ENCODE measurements at places on chromosomes 2 and 18. TPM values are rescaled to one million over a fixed set of nuclear protein-coding genes. Genes with fewer than 3 reads are reported as not detected.

The PLGLB1 gene
- total RNA-seq = 0.46 TPM

The MARCHF4 gene
- total RNA-seq = not detected

The SAG gene
- total RNA-seq = not detected

The TXNDC2 gene
- total RNA-seq = not detected

The REG3A gene
- total RNA-seq = not detected

The CCDC68 gene
- 1.3 TPM for total RNA-seq

The GAD1 gene
- total RNA-seq = not detected

The CIB4 gene
- not detected for total RNA-seq

The MAP2 gene
- 36.0 TPM for total RNA-seq

The IER3IP1 gene
- total RNA-seq = 7.1 TPM

The RTP5 gene
- total RNA-seq = 0.23 TPM

The SLC4A3 gene
- 1.4 TPM for total RNA-seq

The B4GALT6 gene
- 1.7 TPM for total RNA-seq

The LGALSL gene
- total RNA-seq = 81.9 TPM

The TUBA4B gene
- total RNA-seq = not detected

The KCNE4 gene
- total RNA-seq = 4.1 TPM

The ADGRF3 gene
- 0.05 TPM for total RNA-seq

The SPR gene
- total RNA-seq = 8.0 TPM

The CGREF1 gene
- total RNA-seq = 0.49 TPM

The CD8A gene
- total RNA-seq = 0.84 TPM

The RALB gene
- total RNA-seq = 42.8 TPM

The UGT1A8 gene
- total RNA-seq = not detected

The ZBTB7C gene
- total RNA-seq = 51.3 TPM

The HK2 gene
- 22.4 TPM for total RNA-seq

The TMEM247 gene
- total RNA-seq = not detected

The ITM2C gene
- 12.4 TPM for total RNA-seq

The TMEFF2 gene
- 0.46 TPM for total RNA-seq

The SERPINB10 gene
- total RNA-seq = 0.30 TPM

The BOLL gene
- total RNA-seq = not detected

Data from lower leg skin (tissue), 4 donors.